ENCODE measurements at places on chromosomes 1 and 21. TPM values are rescaled to one million over a fixed set of nuclear protein-coding genes. Genes with fewer than 3 reads are reported as not detected.

DNA sequence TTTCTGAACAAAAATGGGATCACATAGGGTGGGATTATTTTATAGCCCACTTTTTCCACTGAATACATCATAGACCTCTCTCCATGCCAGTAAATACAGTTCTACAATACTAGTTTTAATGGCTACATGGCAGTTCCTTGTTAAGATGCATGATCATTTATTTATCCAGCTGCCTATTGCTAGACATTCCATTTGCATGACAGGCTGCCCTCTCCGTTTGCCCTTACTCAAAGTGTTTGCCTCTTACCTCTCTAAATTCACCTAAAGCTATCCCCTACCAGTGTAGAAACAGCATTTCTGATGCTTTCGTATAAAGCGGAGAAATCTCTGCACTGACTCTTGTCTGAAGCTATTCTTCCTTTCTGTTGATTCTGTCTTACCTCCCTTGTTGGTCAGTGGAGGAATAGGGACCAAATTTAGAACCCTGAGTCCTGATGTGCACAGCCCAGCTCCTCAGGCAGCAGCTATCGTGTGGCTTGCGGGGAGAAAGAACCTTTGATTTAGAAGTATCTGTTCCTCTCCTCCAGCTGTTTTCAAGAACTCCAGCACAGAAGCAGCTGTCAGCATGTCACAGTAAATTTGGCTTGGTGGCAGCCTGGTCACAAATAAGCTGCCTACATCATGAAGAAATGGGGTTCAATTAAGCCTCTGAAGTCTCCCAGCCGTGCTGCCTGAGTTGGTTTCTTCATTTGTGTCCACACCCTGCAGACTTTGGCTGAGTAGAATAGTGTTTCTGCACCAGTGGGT lies 337.3 kb downstream of the PRDM2 start:
- H3K27ac ChIP-seq, result no peak overlapping the region
- H3K36me3 ChIP-seq, result no peaks in the 10 kb centered on the region
- H3K4me3 ChIP-seq, result no peak overlapping the region
- DNase-seq, result no peak
- H3K4me1 ChIP-seq, result no peaks in the 10 kb centered on the region
- H3K27me3 ChIP-seq, result no peaks in the 10 kb centered on the region

LORICRIN gene
- total RNA-seq, result not detected

- DNase-seq, result no peak
- H3K27me3 ChIP-seq, result no peaks in the 10 kb centered on the region
- H3K4me3 ChIP-seq, result no peak overlapping the region
- H3K4me1 ChIP-seq, result no peaks in the 10 kb centered on the region
- H3K27ac ChIP-seq, result no peak overlapping the region
- no peaks in the 10 kb centered on the region for H3K36me3 ChIP-seq
These were observed 125.5 kb downstream of the ADAMTS1 start for GRCh38 chr21:26719750-26720149.

MTARC1 gene
- total RNA-seq, result 42.4 TPM

DNA sequence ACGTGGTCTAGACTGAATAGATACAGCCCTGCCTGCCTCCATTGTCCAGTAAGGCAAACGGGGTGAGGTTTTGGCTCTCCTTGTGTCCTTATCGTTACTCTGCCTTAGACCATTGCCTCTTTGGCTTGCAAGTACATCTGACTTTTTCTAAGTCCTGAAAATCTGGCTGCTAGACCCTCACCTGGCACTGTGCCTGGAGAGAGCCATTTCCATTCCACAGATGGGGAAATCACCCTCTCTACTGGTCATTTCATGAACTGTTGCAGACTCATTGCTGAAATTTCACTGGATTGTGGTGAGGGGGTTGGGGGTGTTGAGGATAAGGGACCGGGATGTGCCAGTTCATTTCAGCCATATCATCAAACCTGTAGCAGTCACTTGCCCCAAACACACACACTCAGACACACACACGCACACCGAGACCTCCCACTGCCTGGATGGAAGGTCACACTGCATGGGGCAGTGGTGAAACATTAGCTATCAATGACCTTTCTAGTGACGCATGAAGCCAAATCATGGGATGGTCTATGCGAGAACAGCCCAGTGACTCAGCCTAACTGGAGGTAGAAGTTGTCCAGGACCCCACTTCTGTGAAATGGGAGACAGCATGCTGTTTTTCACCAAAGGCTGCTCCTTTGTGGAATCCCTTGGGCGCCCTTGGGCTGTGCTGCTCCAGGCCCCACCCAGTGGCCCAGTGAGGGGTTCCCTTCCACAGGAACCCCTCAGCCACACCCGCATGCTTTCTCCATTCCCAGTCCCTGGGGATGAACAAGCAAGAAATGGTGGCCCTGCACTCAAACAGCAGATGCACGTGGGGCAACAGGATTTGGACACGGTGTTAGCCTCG lies 34.9 kb upstream of the VASH2 start:
- H3K27me3 ChIP-seq, result no peaks in the 10 kb centered on the region
- peak; percentile 56 for DNase-seq
- H3K27ac ChIP-seq, result peak overlapping the region; percentile 83

SPRR2F gene
- 1.0 TPM for total RNA-seq

GRCh38 chr1:61090546-61091202 lies 8.3 kb downstream of the NFIA start:
- no peak for DNase-seq
- no peaks in the 10 kb centered on the region for H3K4me1 ChIP-seq
- H3K36me3 ChIP-seq, result no peaks in the 10 kb centered on the region
- H3K27me3 ChIP-seq, result no peaks in the 10 kb centered on the region
- H3K4me3 ChIP-seq, result no peak overlapping the region

PTPRU gene
- 55.3 TPM for total RNA-seq

DNA sequence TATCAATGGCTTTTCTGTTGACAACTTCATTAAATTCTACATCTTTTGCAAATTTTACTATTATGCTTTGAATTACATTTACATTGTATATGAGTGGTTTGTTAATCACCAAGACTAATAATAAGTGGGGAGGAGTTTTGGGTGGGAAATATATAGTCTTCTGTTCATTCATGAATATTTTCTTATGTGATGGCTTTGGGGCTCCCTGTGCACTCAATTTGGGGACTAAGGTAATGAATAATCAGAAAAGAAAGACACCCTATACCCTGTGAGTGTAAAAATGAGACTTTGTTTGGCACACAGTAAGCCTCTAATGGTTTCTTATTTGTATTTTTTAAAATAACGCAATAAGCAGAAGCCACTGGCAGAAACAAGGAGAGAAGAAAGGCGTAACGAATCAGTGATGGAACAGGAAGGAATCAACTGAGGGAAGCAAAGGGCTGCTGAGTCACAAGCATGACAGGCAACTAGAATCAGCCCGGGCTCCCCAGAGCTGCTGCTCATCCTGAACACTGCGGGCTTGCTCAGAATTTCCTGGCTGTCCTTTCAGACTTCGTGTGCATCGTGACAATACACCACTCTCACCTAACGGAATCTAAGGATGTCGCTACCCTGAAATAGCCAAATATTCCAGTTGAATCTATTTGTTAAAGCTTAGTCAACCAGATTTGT lies 20.8 kb upstream of the RGS2 start:
- H3K36me3 ChIP-seq, result no peaks in the 10 kb centered on the region
- no peaks in the 10 kb centered on the region for H3K4me1 ChIP-seq
- H3K27ac ChIP-seq, result no peak overlapping the region
- no peak overlapping the region for H3K4me3 ChIP-seq
- H3K27me3 ChIP-seq, result no peaks in the 10 kb centered on the region

DNA sequence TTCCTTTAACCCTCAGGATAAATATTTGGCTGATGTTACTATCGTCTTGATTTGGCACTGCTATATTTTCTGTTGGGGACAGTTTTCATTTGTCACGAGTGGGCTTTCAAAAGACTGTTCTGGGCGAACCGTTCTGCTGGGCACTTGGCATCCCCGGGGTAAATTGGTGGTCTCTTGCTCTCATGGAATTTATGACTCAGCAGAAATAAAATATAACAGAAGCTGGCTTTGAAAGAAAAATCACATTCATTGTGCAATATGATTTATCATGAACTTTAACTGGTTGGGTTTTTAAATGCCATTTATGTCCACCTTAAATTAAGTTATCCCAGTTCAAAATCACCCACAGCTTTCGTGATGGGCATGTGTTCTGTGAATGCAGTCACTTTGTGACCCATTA lies 147.3 kb downstream of the KAZN start:
- H3K27me3 ChIP-seq, result no peaks in the 10 kb centered on the region
- peaks cover 16% of the 10 kb centered on the region for H3K4me1 ChIP-seq
- DNase-seq, result no peak
- no peaks in the 10 kb centered on the region for H3K36me3 ChIP-seq
- no peak overlapping the region for H3K27ac ChIP-seq
- H3K4me3 ChIP-seq, result no peak overlapping the region

OLFML3 gene
- total RNA-seq, result 55.3 TPM

GRCh38 chr1:87230501-87230900 lies 98.2 kb upstream of the LMO4 start:
- H3K4me3 ChIP-seq, result no peak overlapping the region
- no peak for DNase-seq
- H3K4me1 ChIP-seq, result no peaks in the 10 kb centered on the region
- H3K36me3 ChIP-seq, result no peaks in the 10 kb centered on the region
- H3K27ac ChIP-seq, result no peak overlapping the region

DNA sequence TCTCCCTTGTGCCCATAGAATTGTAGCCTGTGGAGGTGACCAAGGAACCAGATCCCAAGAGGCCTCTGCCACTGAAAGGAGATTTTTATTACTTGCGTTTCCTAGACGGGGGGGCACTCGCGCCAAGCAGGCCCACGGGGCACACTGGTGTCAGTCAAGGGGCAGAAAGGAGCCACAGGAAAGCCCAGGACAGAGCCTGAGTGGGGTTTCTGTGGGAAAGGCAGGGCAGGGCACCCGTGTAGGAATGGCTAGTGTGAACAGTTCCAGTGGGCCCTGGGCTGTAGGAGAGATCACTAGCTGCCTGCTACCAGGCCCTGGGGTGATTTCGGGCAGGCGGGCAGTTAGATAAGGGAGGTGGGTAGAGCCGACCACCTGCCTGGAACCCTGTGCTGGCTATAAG lies 70.8 kb downstream of the ADARB1 start:
- DNase-seq, result no peak
- no peaks in the 10 kb centered on the region for H3K4me1 ChIP-seq
- H3K4me3 ChIP-seq, result no peak overlapping the region
- no peak overlapping the region for H3K27ac ChIP-seq
- no peaks in the 10 kb centered on the region for H3K36me3 ChIP-seq

DNA sequence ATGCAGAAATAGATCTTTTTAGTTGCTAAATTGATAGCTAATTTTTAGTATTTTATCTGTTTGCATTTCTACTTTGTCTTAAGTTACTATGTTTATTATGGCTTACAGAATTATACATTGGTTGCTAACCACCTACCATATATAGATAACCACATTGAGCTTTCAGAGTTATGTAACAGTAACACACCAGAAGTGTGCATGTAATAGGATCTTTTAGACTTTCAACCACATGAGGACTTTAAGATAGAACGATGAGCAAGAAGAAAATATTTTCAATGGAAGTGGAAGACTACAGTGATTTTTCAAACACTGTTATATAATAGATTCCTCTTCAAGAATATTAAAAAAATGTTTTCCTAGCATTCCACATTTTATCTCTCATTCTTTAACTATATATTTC lies 28.8 kb downstream of the TOR1AIP1 start:
- peaks cover 5% of the 10 kb centered on the region for H3K36me3 ChIP-seq
- no peaks in the 10 kb centered on the region for H3K4me1 ChIP-seq
- H3K4me3 ChIP-seq, result no peak overlapping the region
- DNase-seq, result no peak

DNA sequence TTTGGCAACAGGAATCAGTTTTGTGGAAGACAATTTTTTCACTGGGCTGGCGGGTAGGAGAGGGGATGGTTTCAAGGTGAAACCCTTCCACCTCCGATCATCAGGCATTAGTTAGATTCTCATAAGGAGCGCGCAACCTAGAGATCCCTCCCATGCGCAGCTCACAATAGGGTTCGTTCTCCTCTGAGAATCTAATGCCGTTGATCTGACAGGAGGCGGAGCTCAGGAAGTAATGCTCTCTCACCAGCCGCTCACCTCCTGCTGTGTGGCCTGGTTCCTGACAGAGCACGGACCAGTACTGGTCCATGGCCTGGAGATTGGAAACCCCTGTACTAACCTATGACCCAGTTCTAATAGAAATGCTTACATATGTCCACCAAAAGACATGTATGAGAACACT lies 96.6 kb upstream of the KIAA1614 start:
- no peaks in the 10 kb centered on the region for H3K4me1 ChIP-seq
- H3K4me3 ChIP-seq, result no peak overlapping the region
- DNase-seq, result no peak
- H3K27ac ChIP-seq, result no peak overlapping the region
- H3K36me3 ChIP-seq, result no peaks in the 10 kb centered on the region

GRCh38 chr1:244325056-244325758 lies 126.5 kb downstream of the ADSS2 start:
- H3K4me1 ChIP-seq, result no peaks in the 10 kb centered on the region
- H3K4me3 ChIP-seq, result no peak overlapping the region
- no peak overlapping the region for H3K27ac ChIP-seq
- no peak for DNase-seq
- no peaks in the 10 kb centered on the region for H3K27me3 ChIP-seq

GRCh38 chr1:3660704-3661103 lies 8.4 kb downstream of the TP73 start:
- H3K4me1 ChIP-seq, result peaks cover 2% of the 10 kb centered on the region
- no peaks in the 10 kb centered on the region for H3K36me3 ChIP-seq
- H3K27ac ChIP-seq, result no peak overlapping the region
- peaks cover 12% of the 10 kb centered on the region for H3K27me3 ChIP-seq

DNA sequence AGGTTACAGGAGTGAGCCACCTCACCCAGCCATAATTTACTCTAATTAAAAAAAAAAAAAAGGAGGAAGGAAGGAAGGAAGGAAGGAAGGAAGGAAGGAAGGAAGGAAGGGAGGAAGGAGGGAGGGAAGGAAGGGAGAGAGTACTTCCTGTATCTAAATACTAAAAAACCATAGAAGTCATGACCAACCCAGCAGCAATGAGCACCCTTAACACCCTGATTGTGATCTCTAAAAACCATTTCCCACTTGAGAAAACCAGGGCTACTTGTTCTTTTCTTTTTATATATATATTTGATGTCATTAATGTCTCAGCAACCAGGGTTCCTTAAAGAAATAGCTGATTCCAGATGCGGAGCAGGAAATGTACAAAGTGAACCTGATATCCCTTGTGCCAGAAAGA lies 31.2 kb downstream of the ARID4B start:
- no peaks in the 10 kb centered on the region for H3K36me3 ChIP-seq
- no peaks in the 10 kb centered on the region for H3K4me1 ChIP-seq
- DNase-seq, result no peak
- H3K27me3 ChIP-seq, result no peaks in the 10 kb centered on the region
- no peak overlapping the region for H3K27ac ChIP-seq
- no peak overlapping the region for H3K4me3 ChIP-seq

KIF21B gene
- 26.5 TPM for total RNA-seq

RPL5 gene
- total RNA-seq, result 1,506 TPM

AXDND1 gene
- total RNA-seq, result 0.61 TPM

GFI1 gene
- 0.17 TPM for total RNA-seq

DNA sequence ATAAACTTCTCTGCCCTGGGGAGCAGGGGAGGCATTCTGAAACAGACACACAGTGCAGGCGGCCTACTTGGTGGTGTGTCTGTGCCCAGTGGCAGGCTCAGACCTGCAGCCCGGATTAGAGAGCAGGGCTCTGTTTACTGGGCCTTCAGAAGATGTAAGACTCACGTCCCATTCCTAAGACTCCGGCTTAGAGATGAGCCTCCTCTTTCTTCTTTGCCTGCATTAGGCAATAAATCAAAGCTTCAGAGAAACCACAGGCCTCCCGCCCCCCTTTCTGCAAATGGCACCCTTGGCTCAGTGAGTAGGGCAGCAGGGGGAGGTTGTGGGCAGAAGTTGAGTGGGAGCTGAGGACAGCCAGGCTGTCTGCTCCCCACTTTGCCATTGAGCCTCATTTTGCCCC lies 35.8 kb downstream of the LGR6 start:
- H3K4me3 ChIP-seq, result no peak overlapping the region
- H3K36me3 ChIP-seq, result no peaks in the 10 kb centered on the region
- no peak overlapping the region for H3K27ac ChIP-seq
- no peaks in the 10 kb centered on the region for H3K27me3 ChIP-seq
- H3K4me1 ChIP-seq, result no peaks in the 10 kb centered on the region
